ENCODE measurements at places on chromosomes 7 and 10.

DNA sequence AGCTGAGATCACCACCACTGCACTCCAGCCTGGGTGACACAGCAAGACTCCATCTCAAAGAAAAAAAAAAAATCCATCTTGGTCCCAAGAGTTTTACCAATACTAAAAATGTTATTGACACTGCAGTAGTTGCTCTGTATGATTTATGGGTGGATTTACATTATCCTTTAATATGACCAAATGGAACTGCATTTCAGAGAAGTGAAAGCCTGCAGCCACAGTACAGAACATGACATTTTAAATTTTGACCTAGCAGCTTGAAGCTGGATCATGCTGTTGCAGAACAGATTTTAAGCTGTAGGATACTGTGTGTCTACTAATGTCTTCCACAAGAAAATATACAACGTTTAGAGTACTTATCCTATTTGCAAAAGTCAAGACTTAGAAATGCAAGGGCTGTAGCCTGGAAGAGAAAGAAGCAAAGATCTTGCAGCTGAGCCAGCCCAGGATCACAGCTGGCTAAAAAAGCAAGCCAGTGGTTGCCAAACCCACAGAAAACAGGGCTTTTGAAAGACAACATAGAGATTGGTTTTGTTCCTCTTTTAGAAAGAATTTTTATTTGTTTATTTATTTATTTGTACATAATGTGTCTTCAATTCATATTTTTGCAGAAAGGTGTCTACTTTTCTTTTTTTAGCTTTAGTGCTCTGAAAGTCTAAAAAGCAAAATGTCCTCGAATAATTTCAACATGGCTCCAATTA is 55.2 kb upstream of the WNT16 start:
- no peak for DNase-seq

- peak; percentile 58 for DNase-seq
Measured at GRCh38 chr10:78357141-78358063, 323.7 kb downstream of the RPS24 start.

GRCh38 chr7:69833964-69834363 is 235.7 kb downstream of the AUTS2 start:
- DNase-seq: no peak

DNA sequence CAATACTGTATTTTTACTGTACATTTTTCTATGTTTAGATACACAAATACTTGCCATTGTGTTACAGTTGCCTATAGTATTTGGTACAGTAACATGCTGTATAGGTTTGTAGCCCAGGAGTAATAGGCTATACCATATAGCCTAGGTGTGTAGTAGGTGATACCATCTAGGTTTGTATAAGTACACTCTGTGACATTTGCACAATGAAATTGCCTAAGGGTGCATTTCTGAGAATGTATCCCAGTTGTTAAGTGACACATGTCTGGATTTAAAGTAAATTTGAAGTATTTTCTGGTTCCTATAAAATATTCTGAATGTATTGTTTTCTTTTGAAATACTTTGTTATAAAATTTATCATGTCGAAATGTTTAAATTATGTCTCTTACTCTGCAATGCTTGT is 7.2 kb downstream of the CDK14 start:
- DNase-seq: no peak

GRCh38 chr7:2934211-2934731 is 90.2 kb upstream of the GNA12 start:
- peak; percentile 37 for DNase-seq

GRCh38 chr10:122592161-122592560 is 31.6 kb downstream of the DMBT1 start:
- no peak for DNase-seq

GRCh38 chr10:49310460-49310859 is 11.5 kb downstream of the C10orf71 start:
- no peak for DNase-seq
